ENCODE measurements at places on chromosomes 12 and 14.

- DNase-seq, result no peak
Observed at GRCh38 chr12:109309381-109310246, 530 bp upstream of the FOXN4 start.

DNA sequence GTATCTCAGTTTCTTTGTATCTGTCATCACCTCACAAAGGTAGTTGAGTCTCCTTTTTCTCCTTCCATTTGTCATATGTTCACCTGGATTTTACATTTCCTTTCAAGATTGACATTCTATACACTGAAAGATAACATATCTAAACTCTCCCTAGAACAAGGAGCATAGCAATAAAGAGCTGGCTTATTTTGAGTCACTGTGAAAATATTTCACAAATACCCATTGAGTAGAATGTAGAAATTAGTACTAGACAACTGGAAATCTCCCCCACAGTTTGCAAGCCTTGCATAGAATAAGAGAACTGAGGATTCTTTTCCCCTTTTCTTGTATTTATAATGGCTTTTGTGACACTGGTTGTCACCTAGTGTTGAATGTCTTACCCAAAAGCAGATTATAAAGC is 111.2 kb downstream of the KICS2 start:
- DNase-seq, result no peak

DNA sequence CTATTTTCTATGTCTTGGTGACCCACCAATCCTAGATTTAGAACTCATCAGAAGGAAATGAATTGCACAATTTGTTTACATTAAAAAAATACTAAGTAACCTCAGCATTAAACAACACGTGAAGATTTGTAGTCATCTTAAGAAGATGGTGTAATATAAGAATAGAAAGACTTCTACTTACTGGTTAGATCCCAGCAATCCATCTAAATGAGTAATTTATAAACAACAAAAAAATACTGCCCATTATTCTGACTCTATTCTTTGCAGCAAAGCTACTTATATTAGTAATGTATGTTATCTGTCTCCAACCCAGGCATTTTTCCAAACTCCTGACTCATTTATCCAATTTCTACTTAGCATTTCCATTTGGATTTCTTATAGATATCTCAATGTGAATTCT is 67.8 kb downstream of the CD163L1 start:
- no peak for DNase-seq

GRCh38 chr14:93536945-93537344 is 106.2 kb downstream of the UNC79 start:
- no peak for DNase-seq

GRCh38 chr14:102525219-102525928 is 15.8 kb upstream of the ANKRD9 start:
- peak; percentile 25 for DNase-seq

GRCh38 chr12:54068418-54069070 is 14.9 kb downstream of the HOXC4 start:
- DNase-seq, result no peak

DNA sequence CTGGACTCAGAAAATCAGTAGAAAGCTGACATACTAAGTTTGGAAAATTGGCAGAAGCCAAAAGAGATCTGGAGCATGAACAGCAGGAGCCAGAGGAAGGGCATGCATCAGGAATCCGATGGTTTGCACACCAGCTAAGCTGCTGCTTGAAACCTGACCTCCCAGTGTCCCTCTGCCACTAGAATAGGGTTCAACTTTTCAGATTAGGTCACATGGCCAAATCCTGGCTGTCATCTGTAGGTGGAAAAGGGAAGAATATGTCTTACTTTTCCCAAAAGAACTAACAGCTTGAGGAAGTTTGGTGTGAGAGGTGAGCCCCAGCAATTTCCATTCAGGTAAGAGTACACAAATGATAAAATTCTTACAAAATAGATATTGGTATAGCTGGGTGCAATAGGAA is 732.6 kb downstream of the RERGL start:
- DNase-seq, result no peak

- DNase-seq, result no peak
Observed at GRCh38 chr12:46212108-46212982, 56.5 kb downstream of the SLC38A1 start.

DNA sequence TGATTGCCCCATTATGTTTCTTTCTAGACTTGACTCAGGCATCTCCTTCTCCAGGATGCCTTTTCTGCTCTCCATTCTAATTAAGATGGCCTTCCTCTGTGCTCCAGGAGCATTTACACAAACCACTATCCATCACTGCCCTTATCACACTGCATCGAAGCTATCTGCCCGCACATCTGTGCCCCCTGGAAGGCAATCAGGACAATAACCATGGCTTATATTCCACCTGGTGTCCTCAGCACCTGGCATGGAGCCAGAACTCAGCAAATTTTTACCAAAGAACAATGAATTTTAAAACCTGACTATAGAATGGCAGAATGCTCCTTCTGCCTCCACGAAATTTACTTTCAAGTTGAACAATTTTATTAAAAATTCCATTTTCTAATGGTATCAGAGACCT is 465.8 kb downstream of the APAF1 start:
- no peak for DNase-seq

GRCh38 chr14:91138511-91139359 is 24.9 kb downstream of the DGLUCY start:
- no peak for DNase-seq

GRCh38 chr12:25463005-25463404 is 90.1 kb downstream of the LMNTD1 start:
- no peak for DNase-seq

DNA sequence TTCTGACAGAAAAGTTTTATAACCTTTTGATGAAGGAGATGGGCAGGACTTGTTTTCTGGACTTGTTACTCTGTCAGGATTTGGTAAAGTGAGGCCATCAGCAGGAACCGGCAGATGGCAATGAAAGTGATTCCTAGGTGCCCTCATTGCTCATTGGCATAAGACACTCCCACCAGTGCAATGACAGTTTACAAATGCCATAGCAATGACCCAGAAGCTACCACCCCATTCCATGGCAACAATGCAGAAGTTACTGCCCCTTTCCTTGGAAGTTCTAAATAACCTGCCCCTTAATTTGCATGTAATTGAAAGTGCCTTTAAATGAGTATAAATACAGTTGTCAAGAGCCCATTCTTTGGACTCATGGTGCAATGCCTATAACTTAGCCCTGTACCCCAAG is 222.6 kb downstream of the CEP128 start:
- DNase-seq, result no peak

DNA sequence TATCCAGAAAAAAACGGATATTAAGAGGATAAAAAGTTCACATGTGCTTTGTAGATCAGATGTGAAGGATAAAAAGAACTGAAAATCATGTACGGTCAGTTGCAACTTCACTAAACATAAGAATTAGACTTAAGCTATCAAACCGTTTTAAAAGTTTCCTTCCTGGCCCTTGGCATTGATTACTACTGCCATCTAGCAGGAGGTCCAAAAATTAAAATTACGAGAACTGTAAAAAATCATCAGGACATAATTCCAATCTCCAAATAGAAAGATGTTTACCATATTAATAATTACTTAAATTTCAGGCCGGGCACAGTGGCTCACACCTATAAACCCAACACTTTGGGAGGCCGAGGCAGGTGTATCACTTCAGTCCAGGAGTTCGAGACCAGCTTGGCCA is 7.9 kb downstream of the WDR89 start:
- no peak for DNase-seq

DNA sequence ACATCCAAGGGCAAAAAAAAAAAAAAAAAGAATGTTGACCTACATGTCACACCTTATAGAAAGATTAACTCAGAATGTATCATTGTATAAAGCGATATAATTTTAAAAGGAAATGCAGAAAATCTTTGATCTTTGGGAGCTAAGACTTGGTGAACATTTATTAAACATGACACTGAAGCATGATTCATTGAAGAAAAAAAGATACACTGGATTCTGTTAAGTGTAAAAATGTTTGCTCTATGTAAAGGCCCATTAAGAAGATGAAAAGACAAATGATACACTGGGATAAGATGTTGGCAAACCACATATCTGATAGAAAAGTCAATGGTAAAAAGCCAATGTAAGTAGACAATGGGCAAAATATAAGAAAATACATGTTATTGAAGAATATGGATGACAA is 1131.0 kb downstream of the AACS start:
- DNase-seq, result no peak

DNA sequence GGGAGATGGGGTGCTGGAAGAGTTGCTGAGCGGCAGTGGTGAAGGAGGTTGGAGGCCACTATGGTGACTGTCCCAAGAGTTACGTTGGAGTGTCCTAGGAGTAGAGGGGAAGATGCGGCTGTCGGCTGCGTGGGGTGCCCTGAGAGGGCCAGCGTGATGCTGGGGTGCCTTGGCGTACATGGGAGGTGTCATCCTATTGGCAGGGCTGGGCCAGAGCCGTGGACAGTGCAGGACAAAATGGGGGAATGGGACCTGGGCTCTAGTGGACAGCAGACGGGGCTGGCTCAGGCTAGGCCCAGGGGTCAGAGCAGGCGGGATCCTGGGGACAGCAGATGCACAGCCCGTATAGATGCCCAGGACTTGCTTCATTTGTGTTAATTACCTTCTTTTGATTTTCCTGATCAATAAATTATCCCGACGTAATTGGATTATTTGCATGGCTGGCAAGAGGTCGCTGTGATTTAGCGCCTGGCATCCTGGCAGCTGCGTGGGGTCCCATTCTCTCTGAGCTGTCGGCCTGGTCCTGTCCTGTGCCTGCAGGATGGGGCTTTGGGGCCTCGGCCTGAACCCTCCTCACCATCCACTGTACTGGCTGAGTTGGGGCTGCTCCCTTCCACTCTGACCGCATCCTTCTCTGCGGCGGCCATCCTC is 203.9 kb upstream of the C14orf180 start:
- DNase-seq, result peak; percentile 17

GRCh38 chr14:69404478-69404877 is 6.0 kb downstream of the SLC39A9 start:
- DNase-seq, result no peak

DNA sequence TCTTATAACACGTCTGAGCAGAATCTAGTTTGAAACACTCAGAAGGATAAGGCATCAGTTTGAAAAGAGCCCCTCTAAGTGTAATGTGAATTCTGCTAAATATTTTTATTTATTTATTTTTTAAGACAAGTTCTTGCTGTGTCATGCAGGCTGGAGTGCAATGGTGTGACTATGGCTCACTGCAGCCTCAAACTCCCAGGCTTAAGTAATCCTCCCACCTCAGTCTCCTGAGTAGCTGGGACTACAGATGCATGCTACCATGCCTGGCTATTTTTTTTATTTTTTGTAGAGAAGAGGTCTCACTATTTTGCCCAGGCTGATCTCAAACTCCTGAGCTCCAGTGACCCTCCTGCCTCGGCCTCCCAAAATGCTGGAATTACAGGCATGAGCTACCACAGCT is 225.9 kb upstream of the SEL1L start:
- DNase-seq, result no peak

GRCh38 chr14:97706819-97707218 is 909.6 kb downstream of the VRK1 start:
- no peak for DNase-seq

- no peak for DNase-seq
Observed at GRCh38 chr14:76922584-76922983, 96.4 kb downstream of the LRRC74A start.

DNA sequence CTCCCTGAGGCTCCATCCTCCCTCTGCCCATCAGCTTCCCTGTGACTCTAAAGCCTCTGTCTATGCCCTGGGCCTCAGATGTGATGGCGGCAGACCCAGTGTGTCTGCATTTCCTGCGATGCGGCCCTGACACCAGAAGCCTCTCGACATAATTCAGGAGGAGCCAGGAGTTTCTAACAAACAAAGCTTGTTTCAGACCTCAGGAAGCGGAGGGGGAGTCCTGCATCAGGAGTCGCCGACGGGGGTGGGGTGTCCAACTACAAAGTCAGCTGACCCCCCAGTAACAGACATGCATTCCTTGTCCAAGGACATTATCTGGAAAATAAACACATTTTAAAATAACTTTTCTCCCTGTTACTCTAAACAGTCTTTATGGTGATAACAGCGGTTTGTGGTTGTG is 167.5 kb downstream of the DPF3 start:
- DNase-seq, result no peak

DNA sequence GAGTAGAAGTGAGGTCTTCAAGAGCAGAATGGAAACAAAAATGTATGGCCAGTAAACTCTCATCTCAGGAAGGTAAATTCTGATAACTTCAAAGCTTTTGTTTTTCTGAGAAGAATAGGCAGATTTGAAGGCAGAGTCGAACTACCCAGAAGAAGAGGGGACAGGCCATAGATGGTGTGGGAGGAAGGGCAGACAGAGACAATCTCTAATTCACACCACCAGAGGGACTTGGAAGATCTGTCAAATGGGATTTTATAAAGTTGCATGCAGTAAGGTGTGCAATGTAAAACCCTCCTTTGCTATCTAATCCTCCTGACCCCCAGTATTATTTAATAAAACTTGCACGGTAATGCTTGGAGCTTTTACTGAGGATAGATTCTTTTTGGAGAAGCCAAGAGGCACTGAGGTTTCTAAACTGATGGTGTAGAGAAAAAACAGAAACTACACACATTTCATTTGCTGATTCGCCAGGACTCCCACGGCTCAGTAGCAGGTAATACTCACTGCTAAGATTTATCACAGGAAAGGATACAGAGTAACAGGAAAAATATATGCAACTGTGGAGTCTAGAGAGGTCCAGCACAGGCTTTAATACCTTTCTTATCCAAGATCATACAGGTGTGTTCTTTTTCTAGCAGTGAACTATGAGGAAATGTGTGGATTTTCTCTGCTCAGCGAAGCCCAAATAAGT is 18.3 kb downstream of the SLC38A2 start:
- DNase-seq, result no peak

DNA sequence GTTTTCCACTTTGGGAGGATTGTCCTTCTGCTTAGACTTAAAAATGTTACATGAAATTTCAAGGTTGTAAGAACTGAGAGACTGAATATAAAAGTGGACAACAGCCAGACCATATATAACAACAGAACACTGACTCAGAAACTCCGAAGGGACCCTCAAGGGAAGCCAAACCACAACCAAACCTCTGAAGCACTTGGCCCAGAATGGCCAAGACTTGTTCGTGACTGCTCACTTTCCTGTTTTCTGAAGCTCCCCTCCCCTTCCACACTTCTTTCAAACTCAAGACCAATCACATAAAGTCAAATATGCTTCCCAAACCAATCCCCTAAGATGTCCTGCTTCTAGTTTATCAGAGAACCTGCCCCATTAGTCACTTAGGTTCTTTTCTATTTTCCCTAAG is 13.7 kb downstream of the OR6J1 start:
- no peak for DNase-seq
